ENCODE measurements at places on chromosomes 5 and 9.

DNA sequence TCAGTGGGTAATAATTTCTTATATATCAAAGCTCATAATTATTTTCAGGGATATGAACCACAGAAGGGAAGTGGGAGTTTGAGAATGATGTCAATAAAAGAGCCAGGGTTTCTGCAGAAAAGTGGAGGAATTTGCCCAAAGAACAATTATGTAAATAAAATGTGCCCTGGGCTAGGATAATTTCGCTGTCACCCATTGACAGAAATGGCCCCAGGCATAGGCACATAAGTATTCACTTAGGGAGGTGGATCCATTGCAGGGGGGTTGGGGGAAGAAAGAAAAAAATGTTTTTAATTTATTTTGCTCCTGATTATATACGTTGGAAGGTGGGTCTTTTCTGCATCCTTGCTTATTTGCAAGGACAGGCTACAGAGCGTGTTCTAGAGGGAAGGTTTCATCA lies 135.1 kb upstream of the IRX2 start:
- DNase-seq, result no peak

DNA sequence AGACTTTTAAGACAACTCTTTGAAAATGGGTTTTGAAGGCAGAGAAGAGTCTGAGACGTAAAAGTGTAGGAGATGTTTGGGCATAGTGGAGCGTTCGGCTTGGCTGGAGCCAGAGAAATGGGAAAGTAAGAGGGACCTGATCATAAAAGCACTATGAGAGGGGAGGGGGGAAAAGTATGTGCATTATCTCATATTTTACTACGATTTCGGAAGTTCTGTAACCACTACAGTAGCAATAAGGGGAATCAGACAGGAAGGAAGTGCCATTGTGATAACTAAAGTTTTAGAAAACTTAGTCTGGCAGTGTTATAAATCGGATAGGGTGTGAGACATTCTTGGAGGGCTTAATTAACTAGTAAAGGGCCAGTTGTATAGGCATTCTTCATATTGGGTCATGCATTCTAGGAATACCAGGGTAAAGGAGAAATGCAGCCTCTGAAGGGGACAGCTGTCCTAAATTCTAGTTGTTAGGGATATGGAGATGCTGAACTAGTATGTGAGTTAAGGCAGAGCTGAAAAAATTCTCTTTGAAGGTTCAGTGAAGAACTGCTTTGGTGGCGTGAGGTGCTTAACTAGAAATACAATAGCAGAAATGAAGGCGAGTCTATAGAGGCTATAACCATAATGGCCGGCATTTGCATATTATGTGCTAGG lies 83.8 kb upstream of the FREM1 start:
- DNase-seq, result no peak

DNA sequence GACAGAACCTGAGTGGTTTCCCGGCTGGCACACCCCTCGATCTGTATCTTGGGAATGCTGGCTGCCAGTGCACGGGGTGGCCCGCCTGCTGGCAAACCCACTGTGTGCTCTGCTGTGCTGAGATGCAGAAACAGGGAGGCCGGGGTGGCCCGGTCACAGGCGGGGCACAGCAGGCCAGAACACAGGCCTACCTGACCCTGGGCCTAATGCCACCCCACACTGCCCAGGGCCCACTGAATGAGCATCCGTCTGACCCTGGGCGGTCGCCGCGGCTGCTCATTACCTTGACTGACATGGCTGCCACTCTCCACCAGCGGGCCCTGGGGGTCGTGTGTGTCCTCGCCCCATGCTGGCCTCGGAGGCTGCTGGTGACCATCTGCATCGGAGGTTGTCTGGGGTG lies 14.2 kb upstream of the QSOX2 start:
- no peak for DNase-seq

DNA sequence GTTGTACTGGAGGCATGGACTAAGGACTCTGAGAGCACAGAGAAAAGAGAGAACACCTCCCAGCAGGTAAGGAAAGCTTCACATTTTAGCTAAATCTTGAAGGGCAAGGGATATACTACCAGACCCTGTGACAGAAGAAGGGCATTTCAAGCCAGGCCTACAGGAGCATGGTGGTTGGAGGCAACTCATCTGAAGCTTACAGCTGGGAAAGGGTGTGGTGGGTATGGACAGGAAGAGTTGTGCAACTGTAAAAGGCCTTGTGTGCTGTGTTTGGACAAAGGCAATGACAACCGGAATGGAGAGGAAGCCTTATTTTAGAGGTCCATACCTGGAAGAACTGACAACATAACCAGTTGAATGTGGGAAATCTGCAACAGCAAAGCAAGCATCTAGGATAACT lies 31.2 kb downstream of the NIPSNAP3B start:
- DNase-seq, result peak; percentile 22

DNA sequence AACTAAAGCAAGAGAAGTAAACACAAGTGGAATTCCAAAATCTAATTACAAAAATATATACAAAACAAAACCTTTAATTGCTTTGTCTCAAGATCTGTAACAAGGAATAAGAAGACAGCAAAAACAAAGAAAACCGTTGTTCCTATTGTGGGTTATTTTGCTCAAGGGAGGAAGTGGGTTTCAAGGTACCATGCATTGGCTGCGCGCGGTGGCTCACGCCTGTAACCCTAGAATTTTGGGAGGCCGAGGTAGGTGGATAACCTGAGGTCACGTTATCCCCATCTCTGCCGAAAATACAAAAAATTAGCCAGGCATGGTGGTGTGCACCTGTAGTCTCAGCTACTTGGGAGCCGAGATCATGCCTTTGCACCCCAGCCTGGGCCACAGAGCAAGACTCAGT lies 12.1 kb upstream of the IQGAP2 start:
- DNase-seq, result no peak
